Hindlimb muscle (tissue), 1 donor: ENCODE measurements at places on chromosomes 1 and 21. TPM values are rescaled to one million over a fixed set of nuclear protein-coding genes. Genes with fewer than 3 reads are reported as not detected.
A peak's percentile ranks its signal among the peaks of the same experiment; 100 is the strongest.

DNA sequence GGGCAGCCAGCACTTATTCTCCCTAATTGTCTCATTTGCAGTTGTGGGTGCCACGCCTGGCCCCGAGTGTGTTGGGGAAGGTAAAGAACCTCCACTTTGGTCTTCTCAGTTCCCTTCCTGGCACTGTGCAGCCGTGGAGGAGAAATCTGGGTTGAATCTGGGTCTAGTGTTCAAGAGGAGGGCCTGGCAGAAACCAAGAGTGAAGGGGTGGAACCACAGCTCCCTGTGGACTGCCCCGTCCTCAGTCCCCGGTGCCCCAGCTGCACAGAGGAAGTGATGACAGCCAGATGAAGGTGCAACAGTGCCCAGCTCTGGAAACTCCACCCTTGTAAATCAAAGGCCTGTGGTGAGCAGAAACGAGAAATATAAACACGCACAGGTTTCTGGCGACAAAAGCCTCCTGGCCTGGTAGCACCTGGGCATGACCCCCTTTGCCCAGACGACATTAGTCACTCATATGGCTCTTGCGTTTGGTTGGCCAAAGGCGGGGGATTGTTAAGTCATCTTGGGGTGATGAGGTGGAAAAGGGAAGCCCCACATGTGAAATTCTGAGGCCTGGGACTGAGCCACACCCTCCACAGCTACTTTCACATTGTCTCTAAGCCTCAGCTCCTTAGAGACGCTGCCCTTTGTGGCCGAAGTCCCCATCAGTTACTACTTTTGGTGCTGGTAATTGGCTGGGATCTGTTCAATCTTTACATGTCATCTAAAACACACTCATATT is 4.2 kb upstream of the ECE1 start:
- DNase-seq = no peak

- no peak for DNase-seq
Measured at GRCh38 chr1:76269155-76269554, 194.6 kb downstream of the ST6GALNAC3 start.

DNA sequence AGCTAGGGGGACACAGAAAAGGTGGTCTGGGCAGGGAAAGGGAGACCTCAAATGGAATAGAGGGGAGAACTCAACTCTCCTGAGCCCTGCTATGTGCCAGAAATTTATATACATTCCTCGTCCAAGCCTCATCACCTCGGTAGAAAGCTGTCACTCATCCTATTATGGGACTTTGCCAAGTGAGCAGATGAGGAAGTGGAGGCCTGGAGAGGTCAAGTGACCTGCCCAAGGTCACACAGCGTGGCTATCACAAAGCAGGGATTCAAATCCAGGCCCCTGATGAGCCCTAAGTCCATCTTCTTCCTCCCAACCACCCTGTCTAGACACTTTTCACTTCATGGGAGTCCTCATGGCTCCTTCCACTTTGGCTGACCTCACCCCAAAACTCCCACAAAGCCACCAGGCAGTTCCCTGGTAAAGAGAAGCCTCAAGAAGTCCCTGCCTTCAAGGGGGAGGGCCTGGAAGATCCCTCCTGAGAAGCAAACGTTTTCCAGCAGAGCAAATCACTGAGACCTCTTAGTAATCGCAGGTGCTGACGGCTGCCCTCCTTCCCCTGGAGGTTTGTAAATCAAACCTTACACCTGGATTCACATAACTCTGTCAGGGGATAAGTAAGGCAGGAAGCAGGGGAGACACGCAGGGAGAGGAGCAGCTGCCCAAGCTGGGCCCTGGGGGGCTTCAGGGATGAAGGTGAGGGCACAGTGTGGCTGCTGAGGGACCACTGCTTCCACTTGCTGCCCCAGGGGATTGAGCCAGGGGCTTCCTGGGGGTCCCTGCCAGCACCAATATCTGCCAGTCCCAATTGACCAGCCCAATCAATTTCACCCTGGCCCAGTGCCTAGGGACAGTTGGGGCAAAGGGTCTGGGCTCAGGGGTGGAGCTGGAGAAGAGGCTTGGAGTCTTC is 351.2 kb downstream of the MATN1 start:
- no peak for DNase-seq

The TRNP1 gene
- polyA plus RNA-seq = 1.2 TPM

The C1orf210 gene
- not detected for polyA plus RNA-seq

- no peak for DNase-seq
Measured at GRCh38 chr1:71357708-71358107, 276.9 kb upstream of the ZRANB2 start.

GRCh38 chr1:14677292-14677971 is 78.9 kb downstream of the KAZN start:
- no peak for DNase-seq

The UTS2 gene
- not detected for polyA plus RNA-seq

DNA sequence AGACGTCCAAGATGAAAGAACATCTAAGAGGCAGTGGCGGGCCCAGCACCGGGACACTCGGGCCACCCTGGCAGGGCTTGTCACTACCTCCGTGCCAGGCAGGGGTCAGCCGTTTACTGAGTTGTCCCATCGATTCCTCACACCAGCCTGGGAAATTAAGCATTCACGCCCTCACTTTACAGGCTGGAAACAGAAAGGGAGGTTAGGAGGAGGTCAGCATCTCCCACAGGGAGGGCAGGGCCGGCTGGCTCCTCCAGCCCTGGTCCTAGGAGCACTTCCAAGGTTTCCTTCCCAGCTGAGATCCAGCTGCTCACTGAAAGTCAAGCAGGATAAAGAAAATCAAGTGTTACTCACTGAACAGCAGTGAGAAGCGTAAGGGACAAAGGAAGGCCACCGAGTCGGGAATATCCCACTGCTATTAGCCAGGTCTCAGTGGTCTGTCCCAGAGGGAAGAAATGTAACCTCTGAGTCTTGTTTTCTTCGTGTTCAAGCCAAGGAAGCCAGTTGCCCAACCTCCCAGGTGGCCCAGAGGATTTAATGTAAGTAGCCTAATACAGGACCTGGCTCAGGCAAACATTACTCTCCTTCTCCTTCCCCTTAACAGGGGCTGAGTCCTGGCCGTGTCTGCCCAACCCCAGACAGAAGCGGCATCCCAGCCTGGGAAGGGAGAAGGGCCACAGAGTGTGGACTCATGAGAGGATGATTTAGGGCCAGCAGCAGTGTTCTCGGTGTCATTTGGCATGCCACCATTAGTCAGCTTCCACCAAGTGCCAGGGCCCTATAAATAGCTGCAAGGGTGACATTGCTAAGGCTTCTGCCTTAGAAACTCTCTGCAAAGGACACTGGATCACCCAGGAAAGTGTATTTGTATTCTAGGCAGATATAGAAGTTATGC is 203.1 kb upstream of the GALNT2 start:
- DNase-seq = no peak

GRCh38 chr1:2594641-2595131 is 8.1 kb downstream of the PRXL2B start:
- no peak for DNase-seq

DNA sequence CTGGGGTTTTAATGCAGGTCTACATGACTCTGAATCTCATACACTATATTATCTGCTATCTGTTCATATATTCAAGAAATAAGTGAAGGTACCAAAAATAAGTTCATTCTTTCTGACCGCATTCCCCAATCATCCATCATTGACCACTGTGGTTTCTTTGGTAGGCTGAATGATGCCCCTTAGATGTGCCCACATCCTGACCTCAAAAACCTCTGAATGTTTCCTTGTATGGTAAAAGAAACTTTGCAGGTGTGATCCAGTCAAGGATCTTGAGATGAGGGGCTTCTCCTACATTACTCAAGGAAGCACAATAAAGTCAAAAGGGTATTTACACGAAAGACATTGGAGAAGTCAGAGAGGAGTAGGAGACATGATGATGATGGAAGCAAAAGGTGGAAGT is 60.6 kb upstream of the LRRC8B start:
- no peak for DNase-seq

- DNase-seq = no peak
Measured at GRCh38 chr1:245481261-245481660, 326.5 kb downstream of the KIF26B start.

DNA sequence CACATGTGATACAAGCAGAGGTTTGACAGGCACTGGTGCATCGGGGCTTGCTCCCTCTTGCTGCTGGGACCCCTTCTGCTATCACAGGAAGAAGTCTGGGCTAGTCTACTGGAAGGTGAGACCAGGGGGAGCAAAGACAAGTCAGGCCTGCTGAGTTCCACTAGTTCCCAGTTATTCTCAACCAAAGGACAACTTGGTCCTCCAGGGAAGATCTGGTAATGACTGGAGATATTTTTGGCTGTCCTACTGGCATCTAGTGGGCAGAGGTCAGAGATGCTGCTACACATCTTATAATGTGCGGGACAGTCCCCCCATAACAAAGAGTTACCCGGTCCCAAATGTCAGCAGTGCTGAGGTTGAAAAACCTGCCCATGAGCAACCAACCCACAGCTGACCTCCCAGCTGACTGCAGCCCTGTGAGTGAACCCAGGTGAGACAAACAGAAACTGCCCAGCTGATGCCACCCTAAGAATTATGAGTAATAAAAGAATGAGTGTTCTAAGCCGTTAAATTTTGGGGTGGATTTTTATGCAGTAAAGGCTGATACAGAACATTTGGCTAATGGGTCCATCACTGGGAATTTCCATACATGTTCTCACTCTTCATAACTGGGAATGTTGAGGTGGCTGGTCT is 71.6 kb downstream of the NENF start:
- no peak for DNase-seq

- DNase-seq = no peak
Measured at GRCh38 chr1:210901981-210902770, 231.8 kb downstream of the KCNH1 start.

The FAM72B gene
- 3.1 TPM for polyA plus RNA-seq

The LMOD1 gene
- 46.6 TPM for polyA plus RNA-seq

The CALML6 gene
- 211 TPM for polyA plus RNA-seq

DNA sequence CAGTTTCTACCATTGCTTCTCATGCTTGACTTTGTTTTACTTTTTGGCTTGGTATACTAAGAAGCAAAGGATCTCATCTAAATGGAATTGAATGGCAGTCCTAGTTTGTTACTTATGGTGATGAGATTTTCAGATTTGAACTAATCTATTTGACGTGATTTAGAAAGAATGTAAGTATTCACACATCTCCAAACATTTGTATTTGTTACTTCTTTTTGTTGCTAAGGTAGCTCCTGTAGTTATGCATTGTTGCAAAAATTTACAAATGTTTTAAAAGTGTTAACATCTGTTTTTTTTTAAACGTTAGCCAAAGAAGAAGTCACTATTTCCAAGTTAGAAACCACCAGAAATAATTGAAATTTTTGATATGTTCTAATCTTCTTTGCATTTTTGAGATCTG is 222.5 kb downstream of the RPS6KC1 start:
- DNase-seq = no peak

GRCh38 chr1:18230840-18231239 is 123.2 kb downstream of the IGSF21 start:
- no peak for DNase-seq

- peak; percentile 62 for DNase-seq
Measured at GRCh38 chr1:110634455-110635311, 28.5 kb upstream of the KCNA2 start.

DNA sequence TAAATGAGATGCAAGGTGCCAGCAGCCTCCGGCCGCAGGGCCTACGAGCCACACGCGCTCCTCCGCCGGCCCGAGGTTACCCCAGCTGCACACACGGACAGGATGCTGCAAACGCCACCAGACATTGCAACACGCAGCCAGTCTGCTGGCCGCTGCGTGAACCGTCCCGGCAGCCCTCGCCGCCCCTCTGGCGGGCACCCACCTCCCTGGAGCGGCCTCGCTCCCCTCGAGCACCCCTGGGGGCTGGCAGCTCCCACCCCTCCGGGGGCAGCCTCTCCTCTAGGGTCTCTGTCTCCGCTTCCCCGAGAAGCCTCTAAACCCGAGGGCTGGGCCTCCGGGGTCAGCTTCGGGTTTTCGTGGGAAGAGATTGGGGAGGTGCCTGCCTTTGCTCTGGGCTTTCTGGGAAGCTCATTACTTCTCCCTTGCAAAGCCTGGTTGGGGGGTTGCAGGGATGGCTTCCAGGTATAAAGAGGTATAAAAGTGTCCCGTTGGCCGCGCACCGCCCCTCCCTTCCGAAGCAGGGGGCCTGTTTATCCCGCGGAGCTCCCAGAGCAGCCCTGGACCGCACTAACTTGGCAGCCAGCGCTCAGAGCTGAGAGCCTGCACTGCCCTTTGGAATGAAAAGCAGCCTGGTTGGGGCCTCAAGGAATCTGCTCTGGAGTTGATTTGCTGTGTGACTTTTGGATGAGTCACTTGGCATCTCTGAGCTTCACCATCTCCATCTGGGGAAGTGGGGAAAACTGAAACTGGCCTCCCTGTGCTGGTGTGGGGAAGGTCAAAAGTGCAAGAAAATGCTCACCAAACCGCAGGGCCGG is 21.8 kb downstream of the DHRS3 start:
- DNase-seq = peak; percentile 86

The AADACL4 gene
- 0.13 TPM for polyA plus RNA-seq

The FMO5 gene
- polyA plus RNA-seq = 2.4 TPM

- no peak for DNase-seq
Measured at GRCh38 chr1:92536980-92537884, 50.5 kb upstream of the GFI1 start.

The OR2T29 gene
- not detected for polyA plus RNA-seq

The CYP4Z1 gene
- 0.15 TPM for polyA plus RNA-seq

DNA sequence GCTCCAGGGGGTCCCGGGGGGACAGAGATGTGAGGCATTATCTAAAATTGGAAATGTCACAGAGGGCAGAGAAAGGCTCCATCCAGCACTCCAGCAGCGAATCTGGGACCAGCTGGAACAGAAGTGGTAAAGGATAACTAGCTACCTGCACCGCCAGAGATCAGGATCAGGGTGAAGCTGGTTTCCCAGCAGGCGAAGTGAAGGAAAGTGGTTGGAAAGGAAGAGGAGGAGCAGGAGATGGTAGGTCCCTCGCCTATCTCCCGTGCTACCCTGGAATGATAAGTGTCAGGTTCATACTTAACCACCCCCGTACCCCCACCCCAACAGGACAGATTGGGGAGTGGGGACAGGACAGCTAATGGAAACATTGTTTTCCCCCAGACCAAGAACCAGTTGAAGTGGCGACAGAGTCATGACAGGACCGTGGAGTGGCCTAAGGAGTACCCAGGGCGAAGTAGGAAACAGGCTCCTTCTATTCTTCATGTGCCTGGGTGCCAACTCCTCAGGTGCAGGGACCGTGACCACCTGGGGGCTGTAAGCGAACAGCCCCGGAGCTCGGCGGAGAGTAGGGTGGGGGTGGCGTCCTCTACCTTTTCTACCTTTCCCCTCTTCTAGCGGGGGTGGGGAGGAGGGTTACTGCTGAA is 717 bp downstream of the B4GALT3 start:
- no peak for DNase-seq

GRCh38 chr1:228410015-228410414 is 3.4 kb upstream of the TRIM11 start:
- DNase-seq = no peak

DNA sequence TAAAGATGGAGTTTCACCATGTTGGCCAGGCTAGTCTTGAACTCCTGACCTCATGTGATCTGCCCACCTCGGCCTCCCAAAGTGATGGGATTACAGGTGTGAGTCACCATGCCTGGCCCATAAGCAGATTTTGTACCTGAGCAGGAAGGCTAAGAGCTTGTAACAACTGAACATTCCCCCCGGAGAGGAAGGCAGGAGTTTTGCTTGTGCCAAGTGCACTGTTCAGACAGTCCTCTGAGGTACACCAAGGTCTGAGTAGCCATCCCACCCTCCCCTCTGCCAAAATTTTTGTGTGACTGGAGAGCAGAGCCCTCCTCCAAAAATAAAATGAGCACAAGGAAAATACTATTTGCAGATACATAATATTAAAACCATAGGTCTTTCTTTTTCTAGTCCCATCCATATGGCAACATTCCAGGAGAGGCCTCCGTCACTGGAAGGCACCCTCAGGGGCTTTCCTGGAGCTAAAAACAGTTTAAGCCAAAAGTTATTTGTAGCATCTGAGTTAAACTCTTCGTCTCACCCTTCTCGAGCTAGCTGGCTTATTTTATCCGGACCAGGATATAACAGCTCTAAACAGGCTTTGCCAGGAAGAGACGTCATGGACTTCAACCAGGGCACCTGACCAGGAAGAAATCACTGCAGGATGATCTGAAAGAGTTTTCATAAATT is 27.2 kb downstream of the CAPN2 start:
- DNase-seq = peak; percentile 79

The USH2A gene
- polyA plus RNA-seq = 0.05 TPM
